ENCODE measurements at places on chromosomes 12 and 14.

- DNase-seq: no peak
These were observed 22.9 kb downstream of the KRT18 start for GRCh38 chr12:52971679-52972329.

- no peak for DNase-seq
These were observed 63.0 kb upstream of the NRXN3 start for GRCh38 chr14:78107166-78107565.

DNA sequence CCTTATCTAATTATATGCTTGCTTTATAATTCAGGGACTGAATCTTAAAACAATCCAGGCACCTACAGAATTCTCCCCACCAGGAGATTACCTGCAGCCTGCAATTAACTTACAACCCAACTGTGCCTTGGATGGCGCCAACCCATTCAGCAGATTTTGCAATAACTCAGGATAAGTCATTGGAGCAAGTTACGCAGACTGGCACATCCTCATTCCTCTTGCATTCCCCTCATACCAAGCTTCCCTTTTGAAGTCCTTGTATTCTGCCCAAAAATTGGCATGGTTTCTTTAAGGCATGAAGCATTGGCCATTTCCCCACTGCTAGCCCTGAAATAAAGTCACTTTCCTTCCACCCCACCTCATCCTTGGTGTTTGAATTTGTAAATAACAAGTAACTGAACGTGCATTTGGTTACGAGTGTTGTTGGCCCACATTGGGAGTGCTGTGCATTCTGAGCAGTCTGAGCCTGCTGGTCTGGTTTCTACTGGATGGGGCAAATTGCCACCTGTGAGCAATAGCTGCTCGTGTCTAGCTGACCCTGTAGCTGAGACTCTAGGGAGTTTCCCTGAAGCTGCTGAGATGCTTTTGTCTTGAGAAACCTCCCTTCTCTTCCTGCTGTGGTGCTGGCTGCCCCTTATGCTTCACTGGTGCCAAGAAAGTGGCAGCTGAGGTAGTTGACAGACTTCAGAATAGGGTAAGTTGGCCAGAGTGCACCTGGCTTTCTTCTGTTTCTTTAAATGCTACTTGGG, 99.2 kb upstream of the SCAF11 start:
- DNase-seq: no peak

DNA sequence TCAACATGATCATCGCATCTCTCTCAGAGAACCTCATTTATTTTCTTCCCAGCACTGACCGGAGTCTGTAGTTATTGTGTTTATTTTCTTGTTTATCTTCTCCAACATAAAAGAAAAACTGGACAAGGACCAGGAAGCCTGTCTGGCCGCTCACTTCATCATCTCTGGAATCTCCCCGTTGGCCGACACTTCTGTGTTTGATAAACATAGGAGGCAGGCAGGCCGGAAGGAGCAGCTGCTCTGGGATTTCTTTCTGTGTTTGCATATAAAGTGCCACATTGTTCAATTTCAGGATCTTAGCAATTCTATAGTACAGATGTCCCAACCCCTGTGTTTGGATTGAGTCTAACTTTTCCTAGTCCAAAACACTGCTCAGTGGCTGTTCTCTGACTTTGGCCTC, 53.3 kb downstream of the ACACB start:
- DNase-seq: no peak

DNA sequence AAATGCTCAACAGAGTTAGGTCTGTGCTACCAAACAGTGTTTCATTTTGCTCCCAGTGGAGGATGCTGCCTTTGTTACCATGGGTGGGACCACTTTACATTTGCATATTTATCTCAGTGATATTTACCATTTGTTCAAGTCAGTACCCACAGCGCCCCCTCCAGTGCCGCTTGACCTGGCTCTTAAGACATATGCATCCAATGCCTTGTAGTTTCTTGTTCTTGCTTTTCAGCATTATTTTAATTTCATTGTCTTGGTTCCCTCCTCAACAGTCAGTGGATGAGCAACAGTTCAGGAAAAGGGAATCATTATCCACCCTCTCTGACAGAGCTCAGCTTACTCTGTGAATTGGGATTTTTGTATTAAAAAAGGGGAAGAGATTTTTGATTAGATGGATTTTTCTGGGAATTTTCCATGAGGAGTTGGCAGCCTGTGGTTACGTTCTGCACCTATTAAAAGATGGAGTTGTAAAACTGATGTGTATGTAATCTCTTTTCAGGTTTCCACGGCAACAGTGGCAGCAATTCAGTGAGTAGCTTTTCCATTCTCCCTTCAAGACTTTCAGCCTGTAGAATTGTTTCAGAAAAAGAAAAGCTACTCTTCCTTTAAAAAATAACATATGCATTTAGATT, 240.5 kb upstream of the DAAM1 start:
- DNase-seq: peak; percentile 79

DNA sequence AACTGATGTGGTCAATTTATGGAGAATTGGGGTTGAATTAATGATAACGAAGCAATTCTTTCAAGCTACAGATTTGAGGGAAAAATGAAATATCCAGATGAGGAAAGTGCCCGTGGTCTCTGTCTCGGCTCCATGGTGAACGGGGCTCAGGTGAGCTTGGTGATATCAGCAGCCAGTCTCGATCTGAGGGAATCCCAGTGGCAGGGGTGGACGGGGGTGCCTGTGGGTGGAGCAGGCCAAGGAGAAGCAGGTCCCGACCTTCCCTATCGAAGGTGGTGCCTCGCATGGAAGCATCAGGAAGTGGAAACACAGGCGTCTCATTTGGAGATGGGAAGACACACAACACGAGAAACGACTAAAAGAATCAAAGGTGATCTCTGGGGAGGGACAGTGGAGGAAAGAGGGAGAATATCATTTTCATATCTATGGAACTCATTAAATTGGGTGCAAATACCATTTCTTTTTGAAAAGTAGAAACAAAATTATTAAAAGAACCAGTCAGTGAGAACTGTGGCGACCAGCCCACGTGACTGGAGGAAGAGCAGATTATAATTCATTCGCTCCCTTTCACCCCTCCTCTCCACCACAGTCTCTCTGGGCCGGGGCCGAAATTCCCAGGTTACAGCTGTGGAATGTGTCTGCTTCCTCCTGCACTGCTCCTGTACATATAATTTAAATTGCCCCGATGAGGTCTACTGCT, 354.3 kb upstream of the SFSWAP start:
- no peak for DNase-seq

GRCh38 chr12:69345077-69345476, 3.1 kb upstream of the LYZ start:
- DNase-seq: no peak

- DNase-seq: no peak
These were observed 100.3 kb downstream of the ERC1 start for GRCh38 chr12:1091350-1091749.

- DNase-seq: no peak
These were observed 5.1 kb downstream of the ERBB3 start for GRCh38 chr12:56084958-56085543.

- no peak for DNase-seq
These were observed 456 bp upstream of the MDP1 start for GRCh38 chr14:24216345-24216699.

DNA sequence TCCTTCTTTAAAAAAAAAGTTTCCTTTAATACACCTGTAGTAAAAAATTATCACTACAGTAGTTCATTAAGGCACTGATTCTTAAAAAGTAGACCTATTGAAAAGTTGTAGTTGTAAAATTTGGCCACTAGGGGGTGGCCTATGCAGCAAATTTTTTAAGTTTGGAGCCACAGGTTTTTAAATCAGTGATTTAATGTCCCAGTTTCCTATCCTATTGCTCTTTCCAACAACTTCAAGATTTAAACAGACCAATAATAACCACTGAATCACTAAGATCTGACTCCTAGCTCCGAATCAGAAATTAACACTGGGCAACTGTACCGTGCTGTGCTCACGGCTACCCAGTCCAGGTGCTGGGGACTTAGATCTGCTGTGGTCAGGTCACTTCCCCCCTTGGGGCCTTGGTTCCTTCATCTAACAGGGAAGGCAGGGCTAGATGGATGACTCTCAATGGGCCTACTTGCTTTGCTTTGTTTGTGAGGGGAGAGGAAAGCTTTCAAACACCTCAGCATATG, 279.3 kb downstream of the MED13L start:
- peak; percentile 31 for DNase-seq

GRCh38 chr14:102227184-102227964, 77.6 kb downstream of the MOK start:
- DNase-seq: no peak

DNA sequence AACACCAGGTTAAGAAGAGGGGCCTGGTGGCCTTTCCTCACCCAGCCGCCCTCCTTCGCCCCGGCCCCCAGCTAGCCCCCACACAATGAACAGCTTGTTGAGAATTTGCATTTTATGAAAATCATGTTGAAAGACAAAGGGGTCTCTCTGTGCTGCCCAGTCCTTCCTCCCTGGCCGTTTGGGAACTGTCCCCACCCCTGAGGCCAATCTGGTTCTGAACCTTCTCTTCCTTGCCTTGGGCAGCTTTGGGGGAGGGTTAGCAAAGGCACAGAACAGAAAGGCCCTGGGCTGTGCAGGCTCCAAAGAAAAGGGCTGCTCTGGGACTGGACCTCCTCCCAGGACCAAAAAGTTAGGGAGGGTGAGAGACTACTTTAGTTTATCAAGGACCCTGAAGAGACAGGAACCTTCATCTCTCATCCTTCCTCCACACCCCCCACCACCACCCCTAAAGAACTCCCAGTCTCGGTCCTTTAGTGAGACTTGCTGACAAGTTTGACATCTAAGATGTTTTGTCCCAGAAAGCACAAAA, 1.3 kb downstream of the TAMALIN start:
- DNase-seq: no peak

GRCh38 chr12:68954811-68955210, 21.8 kb upstream of the CPM start:
- no peak for DNase-seq
